Esophagus muscularis mucosa (tissue), 4 donors: ENCODE measurements at places on chromosomes 3 and 15. TPM values are rescaled to one million over a fixed set of nuclear protein-coding genes. Genes with fewer than 3 reads are reported as not detected.

Gene EPHA3
- total RNA-seq: 13.1 TPM

Gene MOBP
- total RNA-seq: not detected

Gene SH2D7
- total RNA-seq: not detected

Gene RFTN1
- 125 TPM for total RNA-seq

Gene TGM5
- total RNA-seq: 0.33 TPM

Gene SI
- not detected for total RNA-seq

Gene INO80
- 22.9 TPM for total RNA-seq

Gene CNTN3
- total RNA-seq: 1.2 TPM

Gene PYGO1
- 20.7 TPM for total RNA-seq

Gene GOLGA8A
- total RNA-seq: 14.1 TPM

Gene VEPH1
- total RNA-seq: 0.52 TPM

Gene SLC35G2
- total RNA-seq: 5.0 TPM

Gene NR2F2
- 131 TPM for total RNA-seq

DNA sequence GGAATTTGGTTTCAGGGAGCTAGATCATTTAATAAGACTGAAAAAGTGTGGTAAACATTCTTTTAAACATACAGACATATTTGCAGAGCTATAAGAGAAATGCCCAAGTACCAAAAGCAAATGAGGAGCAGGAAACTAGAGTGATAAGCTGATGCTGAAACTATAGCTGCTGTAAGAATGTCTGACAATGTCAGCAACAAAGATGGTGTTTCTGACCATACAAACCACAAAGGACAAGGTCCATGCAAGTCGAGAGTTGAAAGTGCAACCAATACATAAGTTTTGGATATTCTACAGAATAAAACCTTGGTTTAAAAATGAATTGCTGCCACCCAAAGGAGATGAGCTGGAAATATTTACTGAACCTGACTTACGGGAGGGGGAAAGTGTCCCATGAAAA is 610.2 kb downstream of the TBL1XR1 start:
- H3K27ac ChIP-seq: no peak overlapping the region
- no peaks in the 10 kb centered on the region for H3K27me3 ChIP-seq
- H3K4me1 ChIP-seq: no peaks in the 10 kb centered on the region
- H3K36me3 ChIP-seq: no peaks in the 10 kb centered on the region
- H3K4me3 ChIP-seq: no peak overlapping the region

- DNase-seq: peak; percentile 94
- H3K27me3 ChIP-seq: no peaks in the 10 kb centered on the region
- peak overlapping the region; percentile 48 for H3K4me3 ChIP-seq
- H3K36me3 ChIP-seq: peaks cover 5% of the 10 kb centered on the region
Observed at GRCh38 chr3:16177962-16178627, 3.6 kb downstream of the GALNT15 start.

DNA sequence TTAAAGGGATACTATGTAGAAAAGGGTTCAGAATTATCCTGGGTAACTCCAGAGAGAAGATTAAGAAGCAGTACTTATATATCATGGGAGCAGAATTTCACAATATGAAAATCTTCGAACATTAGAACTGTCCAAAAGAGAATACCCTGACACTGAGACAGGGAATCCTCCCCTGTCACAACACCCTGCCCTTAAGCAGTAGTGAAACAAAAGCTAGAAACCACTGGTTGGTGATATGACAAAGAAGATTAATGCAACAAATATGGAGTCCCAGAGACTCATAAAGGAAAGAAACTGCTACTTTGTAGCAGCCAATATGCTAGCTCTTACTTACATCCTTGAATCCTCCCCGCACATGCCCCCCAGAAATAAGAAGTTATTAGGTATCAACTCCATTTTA is 18.5 kb downstream of the MIX23 start:
- peaks cover 70% of the 10 kb centered on the region for H3K36me3 ChIP-seq
- no peaks in the 10 kb centered on the region for H3K4me1 ChIP-seq
- H3K27me3 ChIP-seq: no peaks in the 10 kb centered on the region
- H3K4me3 ChIP-seq: no peak overlapping the region
- no peak overlapping the region for H3K27ac ChIP-seq
- no peak for DNase-seq

GRCh38 chr3:63655519-63655918 is 3.0 kb downstream of the SNTN start:
- no peak for DNase-seq
- H3K27ac ChIP-seq: no peak overlapping the region
- H3K4me1 ChIP-seq: no peaks in the 10 kb centered on the region
- H3K36me3 ChIP-seq: no peaks in the 10 kb centered on the region

DNA sequence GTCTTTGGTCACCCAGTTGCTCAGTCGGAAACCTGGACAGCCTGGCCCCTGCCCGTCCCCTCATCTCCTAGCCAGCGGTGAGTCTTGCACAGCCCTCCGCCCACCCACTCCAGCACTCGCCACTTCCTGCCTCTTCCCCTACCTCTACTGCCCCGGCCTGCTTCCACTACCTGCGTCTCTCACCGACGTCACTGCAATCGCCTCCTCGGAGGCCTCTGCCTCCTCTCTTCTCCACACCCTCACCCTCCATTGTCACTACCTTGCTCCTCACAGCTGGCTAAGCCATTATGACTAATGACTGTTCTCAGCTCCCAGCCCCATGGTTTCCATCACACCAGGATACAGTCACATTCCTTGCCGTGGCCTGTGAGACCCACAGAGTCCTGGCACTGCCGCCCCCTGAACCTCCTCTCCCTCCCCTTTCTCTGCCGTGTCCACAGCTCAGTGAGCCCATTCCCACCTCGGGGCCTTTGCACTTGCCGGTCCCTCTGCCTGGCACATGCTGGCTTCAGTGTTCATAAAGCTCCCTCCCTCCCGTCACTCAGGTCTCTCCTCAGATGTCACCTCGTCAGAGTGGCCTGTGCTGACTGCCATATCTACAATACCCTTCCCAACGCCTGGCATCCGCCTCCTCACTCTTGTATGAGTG is 104.8 kb downstream of the FBLN2 start:
- peaks cover 11% of the 10 kb centered on the region for H3K4me1 ChIP-seq
- H3K27me3 ChIP-seq: peaks cover 51% of the 10 kb centered on the region
- DNase-seq: no peak
- no peaks in the 10 kb centered on the region for H3K36me3 ChIP-seq

GRCh38 chr3:81799403-81799802 is 38.0 kb upstream of the GBE1 start:
- H3K27ac ChIP-seq: no peak overlapping the region
- H3K4me1 ChIP-seq: no peaks in the 10 kb centered on the region
- no peak overlapping the region for H3K4me3 ChIP-seq
- DNase-seq: no peak
- no peaks in the 10 kb centered on the region for H3K36me3 ChIP-seq

GRCh38 chr3:123390865-123391600 is 57.9 kb downstream of the ADCY5 start:
- H3K27me3 ChIP-seq: no peaks in the 10 kb centered on the region
- H3K27ac ChIP-seq: peak overlapping the region; percentile 92
- H3K4me1 ChIP-seq: peaks cover 98% of the 10 kb centered on the region
- no peak for DNase-seq
- H3K36me3 ChIP-seq: no peaks in the 10 kb centered on the region

DNA sequence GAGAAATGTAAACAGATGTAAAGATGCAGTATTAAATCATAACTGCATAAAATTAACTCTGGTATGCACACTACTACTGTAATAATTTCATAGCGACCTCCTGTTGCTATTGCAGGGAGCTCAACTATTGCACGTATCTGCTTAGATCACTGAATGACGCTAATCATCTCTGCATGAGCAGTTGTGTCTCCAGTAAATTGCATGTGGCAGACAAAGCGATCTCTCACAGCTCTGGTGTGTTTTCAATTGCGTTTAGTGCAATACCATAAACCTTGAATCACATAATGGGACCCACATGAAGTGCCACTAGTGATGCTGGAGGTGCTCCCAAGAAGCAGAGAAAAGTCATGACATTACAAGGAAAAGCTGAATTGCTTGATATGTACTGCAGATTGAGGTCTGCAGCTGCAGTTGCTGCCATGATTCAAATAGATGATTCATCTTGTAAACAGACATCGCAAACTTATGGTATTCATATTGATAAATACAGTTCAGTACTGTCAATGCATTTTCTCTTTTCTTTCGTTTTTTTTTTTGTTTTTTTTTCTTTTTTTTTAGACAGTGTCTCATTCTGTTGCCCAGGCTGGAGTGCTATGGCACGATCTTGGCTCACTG is 30.2 kb upstream of the LCTL start:
- no peak overlapping the region for H3K27ac ChIP-seq
- no peak overlapping the region for H3K4me3 ChIP-seq
- no peak for DNase-seq

- H3K27ac ChIP-seq: no peak overlapping the region
- DNase-seq: no peak
- no peak overlapping the region for H3K4me3 ChIP-seq
- no peaks in the 10 kb centered on the region for H3K27me3 ChIP-seq
- H3K4me1 ChIP-seq: no peaks in the 10 kb centered on the region
Observed at GRCh38 chr15:78650022-78650421, 9.0 kb upstream of the CHRNB4 start.

GRCh38 chr3:50442945-50443579 is 60.4 kb downstream of the CACNA2D2 start:
- H3K27ac ChIP-seq: no peak overlapping the region
- H3K4me3 ChIP-seq: no peak overlapping the region
- no peaks in the 10 kb centered on the region for H3K36me3 ChIP-seq
- H3K4me1 ChIP-seq: no peaks in the 10 kb centered on the region
- H3K27me3 ChIP-seq: no peaks in the 10 kb centered on the region

GRCh38 chr3:197025736-197026480 is 3.7 kb downstream of the MELTF start:
- no peaks in the 10 kb centered on the region for H3K36me3 ChIP-seq
- no peak overlapping the region for H3K4me3 ChIP-seq
- DNase-seq: no peak

DNA sequence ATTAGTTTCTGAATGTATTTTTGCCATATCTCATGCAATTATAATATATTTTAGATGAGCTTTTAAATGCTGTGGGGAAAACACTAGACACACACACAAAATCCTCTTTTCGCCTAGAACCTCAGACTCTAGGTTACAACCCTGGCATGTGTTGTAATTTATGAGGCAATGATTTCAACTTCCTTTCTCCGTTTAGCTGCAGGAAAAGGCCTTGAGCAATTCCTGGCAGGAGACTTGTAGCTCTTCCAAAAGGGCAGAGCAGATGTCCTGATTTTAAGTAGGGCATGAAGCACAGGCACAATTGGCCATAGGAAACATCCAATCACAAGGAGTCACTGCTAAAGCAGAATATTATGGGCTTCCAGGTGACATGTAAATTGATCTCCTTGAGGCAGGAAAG is 82.0 kb downstream of the GPR156 start:
- no peak for DNase-seq
- no peaks in the 10 kb centered on the region for H3K36me3 ChIP-seq
- H3K4me3 ChIP-seq: no peak overlapping the region
- H3K4me1 ChIP-seq: peaks cover 15% of the 10 kb centered on the region
- peak overlapping the region; percentile 21 for H3K27ac ChIP-seq

DNA sequence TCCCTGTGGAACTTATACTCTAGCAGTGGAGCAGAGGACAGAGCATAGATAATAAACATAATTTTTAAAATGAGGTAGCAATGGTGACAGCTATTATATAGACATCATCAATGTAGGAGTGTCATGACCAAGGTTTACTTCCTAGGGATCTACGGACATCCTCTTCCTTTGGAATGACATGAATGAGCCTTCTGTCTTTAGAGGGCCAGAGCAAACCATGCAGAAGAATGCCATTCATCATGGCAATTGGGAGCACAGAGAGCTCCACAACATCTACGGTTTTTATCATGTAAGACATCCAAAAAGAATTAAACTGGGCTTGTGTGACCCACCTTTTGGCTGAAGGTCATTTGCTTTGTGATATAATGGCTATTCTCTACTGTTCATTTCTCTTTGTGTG is 30.1 kb upstream of the CAPN3 start:
- peaks cover 56% of the 10 kb centered on the region for H3K36me3 ChIP-seq
- no peak overlapping the region for H3K27ac ChIP-seq
- H3K4me3 ChIP-seq: no peak overlapping the region
- no peak for DNase-seq
- no peaks in the 10 kb centered on the region for H3K4me1 ChIP-seq

- H3K27ac ChIP-seq: no peak overlapping the region
- no peaks in the 10 kb centered on the region for H3K27me3 ChIP-seq
- no peaks in the 10 kb centered on the region for H3K4me1 ChIP-seq
- H3K36me3 ChIP-seq: no peaks in the 10 kb centered on the region
- no peak for DNase-seq
Observed at GRCh38 chr3:33153782-33154181, 40.0 kb downstream of the CRTAP start.

GRCh38 chr3:137062250-137062649 is 104.5 kb downstream of the IL20RB start:
- H3K27me3 ChIP-seq: no peaks in the 10 kb centered on the region
- H3K4me3 ChIP-seq: no peak overlapping the region
- H3K36me3 ChIP-seq: no peaks in the 10 kb centered on the region
- H3K27ac ChIP-seq: no peak overlapping the region
- no peak for DNase-seq
- H3K4me1 ChIP-seq: no peaks in the 10 kb centered on the region

- no peaks in the 10 kb centered on the region for H3K27me3 ChIP-seq
- H3K36me3 ChIP-seq: no peaks in the 10 kb centered on the region
- H3K27ac ChIP-seq: no peak overlapping the region
- peaks cover 3% of the 10 kb centered on the region for H3K4me1 ChIP-seq
- H3K4me3 ChIP-seq: no peak overlapping the region
Observed at GRCh38 chr3:157533298-157534070, 30.3 kb upstream of the VEPH1 start.

- H3K27me3 ChIP-seq: no peaks in the 10 kb centered on the region
- H3K36me3 ChIP-seq: no peaks in the 10 kb centered on the region
- peak overlapping the region; percentile 39 for H3K27ac ChIP-seq
- no peak for DNase-seq
Observed at GRCh38 chr15:39230205-39230907, 350.5 kb upstream of the THBS1 start.

DNA sequence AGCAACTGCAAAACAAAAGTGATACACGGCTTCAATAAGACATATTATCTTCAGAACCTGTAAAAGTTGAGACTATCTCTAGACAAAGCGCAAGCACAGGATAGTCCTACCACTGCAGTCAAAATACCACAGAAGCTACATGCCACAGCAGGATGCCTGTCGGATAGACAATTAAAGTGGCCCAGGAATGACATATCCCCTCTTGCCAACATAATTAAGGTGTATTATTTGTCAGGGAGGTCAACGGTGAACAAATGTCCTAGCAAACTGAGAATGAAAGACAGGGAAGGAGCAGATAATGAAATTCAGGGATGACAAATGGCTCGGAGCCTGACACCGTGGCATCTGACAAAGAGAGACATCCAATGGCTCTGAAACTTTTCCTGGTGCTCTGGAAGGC is 185.7 kb downstream of the MECOM start:
- no peak overlapping the region for H3K27ac ChIP-seq
- no peaks in the 10 kb centered on the region for H3K36me3 ChIP-seq
- no peaks in the 10 kb centered on the region for H3K27me3 ChIP-seq
- H3K4me1 ChIP-seq: no peaks in the 10 kb centered on the region
